ENCODE measurements at places on chromosomes 16 and 17.

DNA sequence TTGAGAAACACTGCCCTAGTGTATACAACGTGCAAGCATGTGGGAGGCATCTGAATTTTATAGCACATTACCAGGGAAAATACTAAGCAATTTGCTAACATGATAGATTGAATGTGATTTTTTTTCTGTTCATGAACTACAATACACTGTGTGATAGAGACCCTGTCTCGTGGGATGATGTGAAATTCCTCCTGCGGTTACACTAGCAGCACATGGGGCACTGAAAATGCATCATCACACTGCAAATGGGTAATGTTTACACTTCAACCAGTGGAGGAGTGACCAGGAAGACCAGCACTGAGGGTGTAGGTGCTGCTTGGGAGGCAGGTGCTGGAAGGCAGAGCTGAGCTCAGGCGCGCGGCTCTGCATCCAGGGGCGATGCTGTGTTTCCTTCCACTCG is 28.8 kb downstream of the ORC6 start:
- peaks cover 8% of the 10 kb centered on the region for H3K4me1 ChIP-seq
- no peaks in the 10 kb centered on the region for H3K36me3 ChIP-seq
- no peak for DNase-seq
- no peak overlapping the region for H3K27ac ChIP-seq

GRCh38 chr16:89842471-89843408 is 14.5 kb downstream of the SPIRE2 start:
- no peak for DNase-seq
- no peak overlapping the region for H3K27ac ChIP-seq
- H3K4me3 ChIP-seq, result no peak overlapping the region
- peaks cover 32% of the 10 kb centered on the region for H3K4me1 ChIP-seq
- no peaks in the 10 kb centered on the region for H3K27me3 ChIP-seq

GRCh38 chr17:61463316-61464129 is 11.3 kb downstream of the TBX4 start:
- peaks cover 10% of the 10 kb centered on the region for H3K4me1 ChIP-seq
- H3K27me3 ChIP-seq, result no peaks in the 10 kb centered on the region
- no peak for DNase-seq
- H3K36me3 ChIP-seq, result no peaks in the 10 kb centered on the region
- H3K27ac ChIP-seq, result no peak overlapping the region
- H3K4me3 ChIP-seq, result no peak overlapping the region

DNA sequence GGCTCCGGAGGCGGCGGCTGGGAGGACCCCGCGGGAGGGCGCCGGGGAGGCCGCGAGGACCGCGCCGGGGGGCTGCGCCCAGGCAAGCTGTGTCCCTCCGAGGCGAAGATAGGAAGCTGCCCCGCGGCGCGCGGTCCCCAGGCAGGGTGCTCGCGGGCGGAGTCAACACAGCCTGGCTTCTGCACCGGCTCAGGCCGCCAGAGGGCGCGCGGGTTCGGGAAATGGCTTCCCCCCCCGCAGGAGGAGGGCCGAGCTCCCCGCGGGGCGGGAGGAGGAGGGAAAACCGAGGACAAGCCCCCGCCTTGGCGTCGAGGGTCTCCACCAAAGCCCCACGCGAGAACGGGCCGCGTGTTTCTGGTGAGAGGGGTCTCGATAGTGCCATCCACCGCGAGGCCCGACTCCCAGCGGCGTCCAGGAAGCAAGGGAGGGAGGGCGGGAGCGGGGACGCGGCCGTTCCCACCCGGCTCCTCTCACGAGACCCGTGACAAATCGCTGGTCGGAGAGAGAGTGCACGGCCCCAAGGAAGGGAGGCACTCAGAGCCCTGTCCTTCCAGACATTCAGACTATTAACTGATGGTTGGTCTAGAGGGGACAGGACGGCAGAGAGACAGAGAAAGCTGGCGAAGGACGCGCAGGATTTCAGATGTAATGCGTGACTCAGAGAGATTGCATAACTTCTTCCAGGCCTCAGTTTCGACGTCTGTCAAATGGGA is 64.4 kb upstream of the DNAJA2 start:
- no peaks in the 10 kb centered on the region for H3K36me3 ChIP-seq
- peak; percentile 92 for DNase-seq
- peaks cover 16% of the 10 kb centered on the region for H3K4me1 ChIP-seq
- no peak overlapping the region for H3K27ac ChIP-seq

GRCh38 chr16:67137605-67138004 is 13.2 kb downstream of the B3GNT9 start:
- H3K36me3 ChIP-seq, result peaks cover 27% of the 10 kb centered on the region
- no peaks in the 10 kb centered on the region for H3K4me1 ChIP-seq
- no peak overlapping the region for H3K4me3 ChIP-seq
- H3K27ac ChIP-seq, result no peak overlapping the region
- H3K27me3 ChIP-seq, result no peaks in the 10 kb centered on the region

GRCh38 chr16:1001096-1001495 is 19.5 kb downstream of the SOX8 start:
- H3K4me1 ChIP-seq, result no peaks in the 10 kb centered on the region
- DNase-seq, result no peak
- no peak overlapping the region for H3K27ac ChIP-seq
- H3K27me3 ChIP-seq, result no peaks in the 10 kb centered on the region

DNA sequence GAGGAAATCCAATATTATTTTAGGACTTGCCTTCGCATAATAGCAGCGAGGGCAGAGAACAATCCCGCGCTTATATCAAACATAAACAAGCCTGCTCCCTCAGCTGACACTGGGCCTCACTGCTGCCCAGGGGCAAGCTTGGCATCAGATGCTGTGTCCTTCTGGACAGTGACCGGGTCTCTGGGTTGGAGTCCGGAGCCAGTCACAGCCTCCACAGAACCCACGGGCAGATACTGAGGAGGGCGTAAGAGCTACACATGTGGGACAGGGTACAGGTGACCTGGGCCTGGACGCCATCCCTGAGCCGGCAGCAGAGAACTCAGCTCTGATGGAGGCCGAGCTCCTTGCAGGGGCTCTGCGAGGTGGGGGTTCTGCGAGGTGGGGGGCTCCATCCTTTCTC is 14.7 kb upstream of the ZNF469 start:
- no peak overlapping the region for H3K27ac ChIP-seq
- DNase-seq, result no peak
- peaks cover 11% of the 10 kb centered on the region for H3K4me1 ChIP-seq
- H3K36me3 ChIP-seq, result no peaks in the 10 kb centered on the region
- H3K27me3 ChIP-seq, result no peaks in the 10 kb centered on the region
- H3K4me3 ChIP-seq, result no peak overlapping the region

- H3K4me3 ChIP-seq, result no peak overlapping the region
- DNase-seq, result no peak
- no peaks in the 10 kb centered on the region for H3K27me3 ChIP-seq
- H3K4me1 ChIP-seq, result no peaks in the 10 kb centered on the region
- no peak overlapping the region for H3K27ac ChIP-seq
Observed at GRCh38 chr16:17027488-17028129, 443.2 kb downstream of the XYLT1 start.

DNA sequence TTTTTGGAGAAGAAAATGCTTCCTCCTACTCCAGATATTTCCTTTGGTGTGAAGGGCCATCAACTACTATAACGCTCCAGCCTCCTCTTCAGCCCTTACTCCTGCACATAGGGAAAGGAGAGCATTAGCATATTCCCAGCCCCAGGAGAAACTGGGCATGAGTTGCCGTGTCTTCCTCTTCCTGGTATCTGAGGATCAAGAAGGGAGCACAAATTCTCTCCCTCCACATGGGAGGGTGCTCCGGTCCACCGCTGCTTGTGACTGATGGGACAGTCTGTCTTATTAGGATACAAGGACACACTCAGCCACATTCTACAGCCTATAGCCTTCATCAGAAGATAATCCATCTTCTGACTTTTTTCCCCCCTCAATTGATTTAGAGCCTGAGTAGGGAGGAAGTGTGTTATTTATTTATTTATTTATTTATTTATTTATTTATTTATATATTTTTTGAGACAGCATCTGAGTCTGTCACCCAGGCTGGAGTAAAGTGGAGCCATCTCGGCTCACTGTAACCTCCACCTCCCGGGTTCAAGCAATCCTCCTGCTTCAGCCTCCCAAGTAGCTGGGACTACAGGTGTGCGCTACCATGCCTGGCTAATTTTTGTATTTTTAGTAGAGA is 16.6 kb upstream of the CYB5B start:
- no peak for DNase-seq
- no peaks in the 10 kb centered on the region for H3K36me3 ChIP-seq
- H3K27ac ChIP-seq, result no peak overlapping the region
- H3K4me3 ChIP-seq, result no peak overlapping the region
- peaks cover 1% of the 10 kb centered on the region for H3K4me1 ChIP-seq

DNA sequence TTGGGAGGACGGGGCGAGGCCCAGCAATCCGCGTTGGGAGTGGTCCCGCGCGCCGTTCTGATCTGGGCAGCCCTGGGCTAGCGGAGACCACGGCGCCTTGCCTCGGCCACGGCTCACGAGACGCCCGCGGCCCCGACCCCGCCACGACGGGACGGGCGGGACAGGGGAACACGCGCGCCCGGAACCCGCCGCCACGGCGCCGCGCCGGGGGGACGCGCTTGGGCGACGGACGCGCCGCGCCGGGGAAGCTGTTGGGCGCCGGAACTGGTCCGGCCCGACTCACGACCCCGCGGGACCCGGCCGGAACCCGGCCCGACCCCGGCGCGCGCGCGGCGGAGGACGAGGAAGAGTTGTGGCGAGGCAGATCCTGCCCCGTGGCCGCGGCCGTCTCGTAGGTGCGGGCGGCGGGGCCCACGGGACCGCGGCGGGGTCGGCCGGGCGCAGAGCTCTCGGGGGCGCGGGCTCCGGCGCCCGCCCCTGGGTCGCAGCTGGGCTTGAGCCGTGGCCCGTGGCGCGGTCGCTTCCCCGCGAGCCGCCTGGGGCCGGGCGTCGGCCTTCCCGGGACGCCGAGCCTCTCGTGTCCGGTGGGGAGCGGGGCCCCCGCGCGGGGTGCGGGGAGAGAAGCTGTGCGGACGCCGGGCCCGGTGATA is at the start of gene ACSF3:
Gene ACSF3, plus strand, starts transcription at position 251 of the 650 bp plus-strand sequence. CDS start 6,830 bp downstream, outside the sequence.
- no peaks in the 10 kb centered on the region for H3K36me3 ChIP-seq
- H3K27ac ChIP-seq, result peak within 1 kb of the TSS; percentile 51
- peaks cover 43% of the 10 kb centered on the region for H3K4me1 ChIP-seq
- H3K4me3 ChIP-seq, result peak within 1 kb of the TSS; percentile 99
- DNase-seq, result peak; percentile 89

DNA sequence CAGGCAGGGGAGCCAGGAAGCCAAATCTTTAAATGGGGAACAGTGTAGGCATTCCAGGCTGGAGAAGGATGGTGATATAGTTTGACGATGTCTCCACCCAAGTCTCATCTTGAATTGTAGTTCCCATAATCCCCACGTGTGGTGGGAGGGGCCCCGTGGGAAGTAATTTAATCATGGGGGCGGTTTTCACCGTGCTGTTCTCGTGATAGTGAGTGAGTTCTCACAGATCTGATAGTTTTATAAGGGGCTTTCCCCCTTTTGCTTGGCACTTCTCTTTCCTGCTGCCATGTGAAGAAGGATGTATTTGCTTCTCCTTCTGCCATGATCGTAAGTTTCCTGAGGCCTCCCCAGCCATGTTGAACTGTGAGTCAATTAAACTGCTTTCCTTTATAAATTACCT is 28.8 kb downstream of the GINS3 start:
- peak overlapping the region; percentile 71 for H3K4me3 ChIP-seq
- peak overlapping the region; percentile 100 for H3K27ac ChIP-seq
- H3K36me3 ChIP-seq, result peaks cover 27% of the 10 kb centered on the region

- no peak overlapping the region for H3K27ac ChIP-seq
- H3K4me3 ChIP-seq, result no peak overlapping the region
- H3K4me1 ChIP-seq, result peaks cover 18% of the 10 kb centered on the region
- DNase-seq, result no peak
- no peaks in the 10 kb centered on the region for H3K27me3 ChIP-seq
Observed at GRCh38 chr16:5070431-5071186, 1.0 kb upstream of the ALG1 start.

DNA sequence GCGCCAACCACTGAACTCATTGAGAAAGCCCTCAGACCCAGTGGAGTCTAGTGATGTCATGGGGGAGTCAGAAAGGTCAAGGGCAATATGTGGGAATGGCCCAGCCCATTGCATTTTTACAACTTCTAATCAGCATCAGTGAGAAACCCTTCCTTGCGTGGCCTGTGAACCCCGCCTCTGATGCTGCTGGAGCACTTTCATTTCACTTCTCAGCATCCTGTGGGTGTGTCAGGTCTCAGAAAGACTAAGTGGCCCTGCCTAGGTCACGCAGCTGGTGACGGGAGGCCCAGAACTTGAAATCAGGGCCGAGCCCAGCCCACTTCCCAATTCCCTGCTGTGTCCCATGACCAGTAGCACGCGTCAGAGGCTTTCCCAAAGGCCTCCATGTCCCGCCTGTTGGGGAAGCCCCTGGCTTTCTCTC is 6.1 kb downstream of the DNAI2 start:
- no peak overlapping the region for H3K27ac ChIP-seq
- H3K36me3 ChIP-seq, result no peaks in the 10 kb centered on the region
- H3K27me3 ChIP-seq, result no peaks in the 10 kb centered on the region

DNA sequence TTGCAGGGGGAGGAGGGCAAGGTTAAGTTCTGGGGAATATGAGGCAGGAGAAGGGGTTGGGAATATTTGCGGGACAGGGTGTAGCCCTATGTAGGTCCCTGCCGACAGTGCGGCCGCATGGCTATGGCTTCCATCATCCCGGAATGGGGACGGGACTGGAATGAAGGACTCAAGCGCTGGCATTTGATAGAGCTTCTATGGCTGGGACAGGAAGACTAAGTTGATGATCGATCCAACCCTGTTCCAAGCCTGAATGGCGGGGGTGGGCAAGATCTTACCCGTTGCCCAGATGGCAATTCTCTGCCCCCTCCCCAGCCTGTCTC is 47.1 kb downstream of the SRCIN1 start:
- no peak for DNase-seq
- no peaks in the 10 kb centered on the region for H3K36me3 ChIP-seq
- H3K27ac ChIP-seq, result no peak overlapping the region
- no peaks in the 10 kb centered on the region for H3K27me3 ChIP-seq
- peaks cover 29% of the 10 kb centered on the region for H3K4me1 ChIP-seq
- H3K4me3 ChIP-seq, result peak overlapping the region; percentile 70

DNA sequence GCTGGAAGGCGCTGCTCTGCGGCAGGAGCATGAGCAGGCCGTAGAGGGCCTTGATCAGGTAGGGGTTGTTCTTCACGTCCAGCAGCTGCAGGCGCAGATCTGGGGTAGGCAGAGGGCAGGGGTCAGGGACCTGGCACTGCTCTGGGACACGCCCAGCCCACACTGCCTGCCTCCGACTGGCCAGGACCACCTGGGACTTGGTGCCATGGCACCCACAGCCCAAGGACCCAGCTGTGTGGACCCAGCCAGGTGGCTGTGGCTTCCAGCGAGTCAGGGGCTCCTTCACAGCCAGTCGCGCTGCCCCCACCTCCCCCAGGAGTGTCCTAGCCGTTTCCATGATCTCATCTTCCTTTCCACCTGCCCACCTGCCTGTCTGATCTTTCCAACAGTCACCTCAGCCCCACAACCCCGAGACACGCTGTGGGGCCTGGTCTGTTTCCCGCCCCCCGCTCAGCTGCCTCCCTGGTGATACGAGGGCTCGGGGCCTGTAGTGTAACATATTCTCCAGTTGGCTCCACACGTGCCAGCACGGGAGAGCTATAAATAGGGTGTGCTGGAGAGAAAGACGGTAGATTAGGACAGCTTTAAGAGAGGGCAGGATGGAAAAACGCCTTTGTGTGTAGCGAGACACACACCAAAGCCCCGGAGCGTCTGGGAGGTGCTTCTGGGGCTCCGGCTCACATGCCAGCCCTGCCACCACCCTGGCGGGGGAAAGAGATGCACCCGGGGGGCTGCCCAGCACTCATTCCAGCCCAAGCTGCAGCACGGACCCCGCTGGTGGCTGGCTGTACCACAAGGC is 7.2 kb upstream of the MTSS2 start:
- no peaks in the 10 kb centered on the region for H3K36me3 ChIP-seq
- H3K27ac ChIP-seq, result no peak overlapping the region
- H3K4me3 ChIP-seq, result no peak overlapping the region
- DNase-seq, result no peak
- H3K4me1 ChIP-seq, result no peaks in the 10 kb centered on the region
- H3K27me3 ChIP-seq, result no peaks in the 10 kb centered on the region

GRCh38 chr16:68444056-68444657 is 4.2 kb downstream of the SMPD3 start:
- no peak overlapping the region for H3K4me3 ChIP-seq
- H3K27me3 ChIP-seq, result no peaks in the 10 kb centered on the region
- peak; percentile 60 for DNase-seq
- peaks cover 42% of the 10 kb centered on the region for H3K4me1 ChIP-seq
- H3K36me3 ChIP-seq, result no peaks in the 10 kb centered on the region
